ENCODE measurements at places on chromosomes 2 and 18. TPM values are rescaled to one million over a fixed set of nuclear protein-coding genes. Genes with fewer than 3 reads are reported as not detected.

GRCh38 chr2:223314811-223315210, 262.8 kb downstream of the KCNE4 start:
- DNase-seq, result no peak

DNA sequence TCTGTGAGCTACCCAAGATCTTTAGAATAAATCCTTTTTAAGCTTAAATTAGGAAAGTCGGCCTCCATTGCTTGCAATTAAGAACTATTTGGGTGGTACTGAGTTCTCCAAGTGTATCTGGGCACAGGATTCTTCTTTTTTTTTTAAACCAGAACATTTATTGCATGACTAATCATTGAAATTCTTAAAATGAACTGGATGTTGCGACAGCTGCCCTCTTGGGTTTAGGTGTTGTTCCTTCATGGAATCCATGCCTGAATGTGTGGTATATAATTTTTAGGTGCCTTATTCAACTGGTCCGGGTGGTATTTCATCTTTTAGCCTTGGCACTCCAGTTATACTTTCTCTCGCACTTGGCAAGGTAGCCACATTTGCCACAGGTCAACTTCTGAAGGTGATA, 14.5 kb upstream of the KCNK3 start:
- no peak for DNase-seq

DNA sequence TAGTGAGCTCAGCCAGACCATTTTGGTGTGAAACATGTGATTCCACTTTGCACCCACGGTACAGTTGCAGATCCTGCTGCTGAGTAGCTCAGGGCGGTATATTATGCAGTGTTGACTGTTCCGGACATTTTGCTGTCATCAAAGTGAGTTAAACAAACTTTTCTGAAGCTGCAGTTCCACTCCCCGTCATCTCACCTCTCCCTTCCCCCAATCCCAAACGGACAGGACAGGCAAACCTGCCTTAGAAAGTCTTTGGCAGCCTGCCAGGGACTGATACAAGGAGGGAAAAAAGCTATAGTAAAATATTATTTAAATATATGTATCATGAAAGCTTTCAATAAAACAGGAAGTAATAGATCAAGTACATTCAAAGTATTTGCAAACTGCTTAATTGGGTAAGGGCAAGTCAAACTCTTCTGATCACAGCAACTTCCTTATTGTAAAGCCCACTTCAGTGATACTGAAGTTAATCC, 35.5 kb upstream of the SP5 start:
- DNase-seq, result no peak

DNA sequence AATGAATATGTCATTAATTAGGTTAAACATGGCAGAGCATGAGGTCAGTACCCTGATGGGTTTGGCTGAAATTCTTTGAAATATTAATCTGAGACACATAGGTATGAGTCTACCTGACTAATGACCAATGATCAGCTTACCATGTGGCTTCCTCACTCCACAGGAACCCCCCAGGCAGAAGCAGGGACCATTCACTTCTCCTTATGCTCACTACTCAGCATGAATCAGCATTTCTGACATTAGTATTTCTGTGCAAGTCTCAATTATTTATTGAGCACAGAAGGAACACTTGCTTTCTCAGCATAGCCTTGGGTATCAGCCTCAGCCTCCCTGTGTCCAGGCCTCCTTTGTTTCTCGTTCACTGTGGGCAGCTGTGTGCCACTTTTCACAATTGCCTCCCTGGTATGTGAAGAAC, 9.3 kb upstream of the KCNE4 start:
- DNase-seq, result no peak

Gene DOCK10
- 197 TPM for total RNA-seq

Gene ABCG8
- not detected for total RNA-seq

Gene SERPINB3
- not detected for total RNA-seq

Measured in activated naive CD4-positive, alpha-beta T cell treated with anti-CD3 and anti-CD28 coated beads, Interleukin-2, amount 50 U/mL, for 72 hours (primary cell).